Activated CD4-positive, alpha-beta T cell treated with anti-CD3 and anti-CD28 coated beads, Interleukin-2, amount 10 ng/mL, durations not matched to agents 24 days and 14 days (primary cell): ENCODE measurements at places on chromosomes 12 and 14.
A peak's percentile ranks its signal among the peaks of the same experiment; 100 is the strongest.

GRCh38 chr14:54776361-54777001, 126.1 kb downstream of the GCH1 start:
- H3K4me1 ChIP-seq, result peaks cover 38% of the 10 kb centered on the region
- peaks cover 5% of the 10 kb centered on the region for H3K36me3 ChIP-seq
- peak; percentile 83 for DNase-seq
- H3K4me3 ChIP-seq, result peak overlapping the region; percentile 71
- H3K27me3 ChIP-seq, result peaks cover 5% of the 10 kb centered on the region

GRCh38 chr14:73696466-73697400, 17.5 kb downstream of the PNMA1 start:
- peak overlapping the region; percentile 90 for H3K27ac ChIP-seq
- no peaks in the 10 kb centered on the region for H3K27me3 ChIP-seq
- H3K36me3 ChIP-seq, result peaks cover 2% of the 10 kb centered on the region

- no peaks in the 10 kb centered on the region for H3K27me3 ChIP-seq
- no peak overlapping the region for H3K4me3 ChIP-seq
- no peak overlapping the region for H3K27ac ChIP-seq
These were observed 200.2 kb downstream of the CHST11 start for GRCh38 chr12:104656921-104657320.

- H3K27ac ChIP-seq, result no peak within 1 kb of the TSS
- no peak within 1 kb of the TSS for H3K4me3 ChIP-seq
- no peaks in the 10 kb centered on the region for H3K36me3 ChIP-seq
- H3K27me3 ChIP-seq, result peaks cover 2% of the 10 kb centered on the region
- no peaks in the 10 kb centered on the region for H3K4me1 ChIP-seq
These were observed at the start of gene CIROP for GRCh38 chr14:23104591-23105347. Gene CIROP, minus strand, starts transcription at chr14:23104989. Its CDS starts 69 bp downstream, at chr14:23104920.

DNA sequence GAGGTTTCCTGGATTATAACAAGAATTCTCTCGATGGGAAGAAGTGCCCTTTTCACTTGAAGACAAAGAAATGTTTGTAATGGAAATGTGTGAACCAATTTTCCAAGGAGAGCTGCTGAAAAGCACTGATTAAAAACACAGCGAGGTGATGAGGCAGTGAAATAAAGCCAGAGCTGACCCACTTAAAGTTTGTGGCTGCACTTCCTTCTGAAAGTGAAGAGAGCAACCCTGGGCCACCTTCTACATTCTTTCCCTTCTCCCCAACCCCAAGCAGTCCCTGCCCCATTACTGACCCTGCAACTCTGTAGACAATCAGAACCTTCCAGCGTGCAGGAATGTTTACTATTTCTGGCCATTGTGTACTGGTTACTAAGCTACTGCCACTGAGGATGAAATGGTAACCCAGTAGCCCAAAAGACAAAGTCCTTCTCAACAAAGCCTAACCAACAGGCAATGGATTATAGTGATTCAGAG, 173.9 kb downstream of the TTC7B start:
- H3K27me3 ChIP-seq, result no peaks in the 10 kb centered on the region
- no peak overlapping the region for H3K27ac ChIP-seq
- no peaks in the 10 kb centered on the region for H3K4me1 ChIP-seq
- no peak overlapping the region for H3K4me3 ChIP-seq

DNA sequence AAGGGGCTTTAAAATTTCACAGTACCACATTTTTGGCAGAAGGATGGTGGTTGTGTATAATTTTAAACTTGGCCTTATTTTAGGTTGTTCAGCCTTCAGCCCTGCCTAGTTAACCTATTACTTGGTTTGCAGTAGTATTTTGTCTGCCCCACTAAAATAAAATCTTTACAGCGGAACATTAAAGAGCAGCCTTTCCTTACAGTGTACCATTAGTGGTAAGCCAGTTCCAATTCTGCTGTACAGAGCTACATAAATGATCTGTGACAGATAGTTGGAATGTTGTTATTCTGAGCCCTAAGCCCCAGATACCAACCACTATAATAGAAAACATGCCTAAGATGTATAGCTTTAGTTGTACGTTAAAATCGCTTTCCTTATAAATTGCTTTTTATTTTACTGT, 56.2 kb downstream of the SLC38A6 start:
- DNase-seq, result no peak
- peaks cover 8% of the 10 kb centered on the region for H3K4me1 ChIP-seq
- H3K4me3 ChIP-seq, result no peak overlapping the region
- no peaks in the 10 kb centered on the region for H3K27me3 ChIP-seq
- no peak overlapping the region for H3K27ac ChIP-seq
- no peaks in the 10 kb centered on the region for H3K36me3 ChIP-seq
